Activated CD4-positive, alpha-beta T cell treated with anti-CD3 and anti-CD28 coated beads for 36 hours (primary cell): ENCODE measurements at places on chromosomes 5 and 9. TPM values are rescaled to one million over a fixed set of nuclear protein-coding genes. Genes with fewer than 3 reads are reported as not detected.

The CDC26 gene
- 44.2 TPM for total RNA-seq

The FBXW11 gene
- 39.5 TPM for total RNA-seq

The DOK3 gene
- 4.8 TPM for total RNA-seq

The MLANA gene
- total RNA-seq: not detected

DNA sequence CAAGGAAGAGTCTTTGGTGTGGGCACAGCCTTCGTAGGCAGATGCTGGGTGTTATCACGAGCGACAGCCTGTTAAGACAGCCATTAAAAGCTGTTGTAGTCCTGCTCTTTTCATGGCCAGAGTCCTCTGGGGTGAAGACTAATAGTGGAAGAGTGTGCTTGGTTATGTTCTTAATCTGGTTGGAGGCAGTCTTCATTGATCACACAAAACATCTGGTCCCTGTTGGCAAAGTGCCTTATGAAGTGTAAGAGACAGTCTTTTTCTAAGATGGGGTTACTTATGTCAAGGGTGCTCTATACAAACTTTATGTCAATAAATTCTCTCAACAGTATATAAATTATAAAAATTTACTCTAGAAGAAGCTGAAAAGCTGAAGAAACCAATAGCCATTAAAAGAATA is 280.4 kb downstream of the CAAP1 start:
- H3K27ac ChIP-seq: no peak overlapping the region
- H3K4me1 ChIP-seq: no peaks in the 10 kb centered on the region
- no peaks in the 10 kb centered on the region for H3K36me3 ChIP-seq

DNA sequence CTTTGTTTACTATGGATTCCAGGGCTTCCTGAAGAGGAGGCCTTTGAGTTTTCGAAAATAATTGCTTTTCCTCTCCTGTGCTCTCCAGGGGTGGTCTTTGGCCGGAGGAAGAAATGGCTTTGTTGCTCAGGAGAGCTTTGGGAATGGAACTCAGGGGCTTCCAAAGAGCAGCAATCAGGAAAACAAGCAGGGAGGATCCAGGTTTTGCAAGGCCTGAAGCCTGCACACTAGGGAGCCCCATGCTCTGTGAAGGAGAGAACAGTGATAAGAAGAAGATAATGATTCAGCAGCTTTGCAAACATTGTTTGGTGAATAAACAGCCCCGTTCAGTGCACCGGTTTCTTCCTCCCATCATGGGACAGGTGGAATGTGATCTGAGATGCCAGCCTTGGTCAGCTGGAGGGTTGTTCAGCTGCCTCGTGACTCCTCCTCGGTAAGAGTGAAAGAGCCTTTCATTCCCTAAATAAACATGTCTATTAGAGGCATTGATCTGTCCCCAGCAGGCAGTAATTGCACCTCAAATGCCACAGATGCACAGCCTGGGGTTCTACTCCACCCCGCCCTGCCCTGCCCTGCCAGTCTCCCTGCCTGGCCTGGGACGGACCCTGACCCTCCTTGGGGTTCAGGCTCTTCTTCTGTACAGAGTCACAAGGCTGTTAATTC is 11.5 kb upstream of the ALDH1B1 start:
- no peak for DNase-seq
- H3K27ac ChIP-seq: no peak overlapping the region
- H3K27me3 ChIP-seq: peaks cover 4% of the 10 kb centered on the region
- no peak overlapping the region for H3K4me3 ChIP-seq
- peaks cover 2% of the 10 kb centered on the region for H3K36me3 ChIP-seq
- no peaks in the 10 kb centered on the region for H3K4me1 ChIP-seq

GRCh38 chr5:36950586-36951457 is 74.3 kb downstream of the NIPBL start:
- no peaks in the 10 kb centered on the region for H3K36me3 ChIP-seq
- no peaks in the 10 kb centered on the region for H3K27me3 ChIP-seq
- H3K4me3 ChIP-seq: no peak overlapping the region
- no peak for DNase-seq

DNA sequence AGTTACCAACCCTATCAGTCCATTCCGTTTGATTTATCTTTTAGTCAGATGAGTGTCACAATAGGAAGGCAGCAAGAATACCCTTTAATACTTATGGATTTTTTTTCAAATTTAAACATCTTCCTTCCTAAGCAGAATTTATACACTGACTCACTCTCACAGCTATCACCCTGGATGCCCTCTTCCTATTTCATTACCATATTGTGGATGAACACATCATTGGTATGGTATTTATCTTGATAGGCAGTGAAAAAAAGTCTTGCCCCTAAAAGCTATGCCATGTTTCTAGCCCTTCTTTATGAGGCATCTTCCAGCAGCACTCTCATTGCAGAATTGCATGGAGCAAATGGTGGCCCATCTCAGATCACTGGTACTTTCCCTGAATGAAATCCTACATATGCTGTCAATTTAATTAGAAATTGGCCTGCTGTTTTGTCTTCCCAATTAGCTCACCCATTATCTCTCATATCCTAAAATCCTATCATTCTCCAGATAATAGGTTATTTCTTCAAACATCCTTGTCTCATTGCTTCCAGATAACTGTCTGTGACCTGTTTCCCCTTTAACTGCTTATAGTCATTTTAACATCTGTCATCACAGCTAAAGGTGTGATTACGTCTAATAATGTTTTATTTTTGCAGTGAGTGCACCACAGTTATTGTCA is 433.5 kb upstream of the POU5F2 start:
- no peaks in the 10 kb centered on the region for H3K4me1 ChIP-seq
- no peak for DNase-seq
- no peaks in the 10 kb centered on the region for H3K36me3 ChIP-seq

DNA sequence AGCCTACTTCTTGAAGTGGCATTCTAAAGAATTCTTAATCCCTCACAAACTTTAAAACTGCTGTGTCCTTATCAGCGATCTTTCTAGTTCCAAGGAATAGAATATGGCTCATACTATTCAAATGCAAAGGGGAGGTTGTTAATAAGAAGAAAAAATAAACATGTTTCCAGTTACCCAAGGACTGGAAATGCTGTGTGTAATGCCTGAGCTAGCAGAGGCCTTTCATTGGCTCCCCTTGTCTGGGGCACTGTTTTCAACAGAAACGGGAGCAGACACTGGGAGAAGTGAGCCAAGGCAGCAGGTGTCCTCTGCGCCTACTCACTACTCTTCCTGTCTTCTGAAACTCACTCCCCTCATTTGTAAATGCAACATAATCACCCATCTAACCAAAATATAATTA is 253.0 kb downstream of the MARCHF11 start:
- no peaks in the 10 kb centered on the region for H3K36me3 ChIP-seq
- no peaks in the 10 kb centered on the region for H3K4me1 ChIP-seq
- no peak overlapping the region for H3K27ac ChIP-seq
- no peaks in the 10 kb centered on the region for H3K27me3 ChIP-seq
- no peak overlapping the region for H3K4me3 ChIP-seq

- peaks cover 10% of the 10 kb centered on the region for H3K36me3 ChIP-seq
- no peak for DNase-seq
- H3K27ac ChIP-seq: peak overlapping the region; percentile 2
- no peaks in the 10 kb centered on the region for H3K27me3 ChIP-seq
- peaks cover 61% of the 10 kb centered on the region for H3K4me1 ChIP-seq
Measured at GRCh38 chr9:6764523-6764922, 6.8 kb downstream of the KDM4C start.

GRCh38 chr5:128528637-128529255 is 9.3 kb downstream of the FBN2 start:
- H3K36me3 ChIP-seq: no peaks in the 10 kb centered on the region
- no peak overlapping the region for H3K27ac ChIP-seq
- no peak overlapping the region for H3K4me3 ChIP-seq

DNA sequence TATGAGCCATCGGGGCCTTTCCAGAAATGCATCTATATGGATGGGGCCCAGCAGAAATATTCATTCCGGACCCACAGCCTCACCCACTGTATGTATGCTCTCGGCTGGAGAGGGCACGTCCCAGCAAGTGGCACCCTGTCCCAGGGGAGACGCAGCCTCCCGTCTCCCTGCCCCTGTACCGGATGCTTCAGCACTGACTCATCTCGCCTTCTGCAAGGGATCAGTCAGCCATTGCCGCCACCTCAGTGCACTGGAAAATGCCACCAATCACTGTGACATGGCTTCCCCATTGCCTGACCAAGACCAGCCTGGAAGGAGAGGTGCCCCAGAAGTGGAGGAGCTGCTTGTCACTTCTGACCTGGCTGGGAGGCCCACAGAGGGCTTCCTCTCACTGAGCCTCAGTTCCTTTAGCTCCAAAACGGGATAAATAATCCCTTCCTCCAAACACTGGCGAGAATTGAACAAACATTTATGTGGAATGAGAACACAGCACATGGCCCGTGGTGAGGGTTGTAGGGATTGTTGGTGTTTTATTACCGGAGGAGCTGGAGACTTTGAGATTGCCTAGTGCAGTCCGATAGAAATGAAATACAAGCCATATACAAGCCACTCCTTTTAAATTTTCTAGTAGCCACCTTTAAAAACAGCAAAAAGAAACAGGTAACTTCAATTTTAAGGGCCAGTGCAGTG is 43.9 kb upstream of the ORM1 start:
- no peak overlapping the region for H3K4me3 ChIP-seq
- no peak overlapping the region for H3K27ac ChIP-seq
- DNase-seq: peak; percentile 3
- H3K4me1 ChIP-seq: no peaks in the 10 kb centered on the region
- H3K27me3 ChIP-seq: no peaks in the 10 kb centered on the region
- no peaks in the 10 kb centered on the region for H3K36me3 ChIP-seq

DNA sequence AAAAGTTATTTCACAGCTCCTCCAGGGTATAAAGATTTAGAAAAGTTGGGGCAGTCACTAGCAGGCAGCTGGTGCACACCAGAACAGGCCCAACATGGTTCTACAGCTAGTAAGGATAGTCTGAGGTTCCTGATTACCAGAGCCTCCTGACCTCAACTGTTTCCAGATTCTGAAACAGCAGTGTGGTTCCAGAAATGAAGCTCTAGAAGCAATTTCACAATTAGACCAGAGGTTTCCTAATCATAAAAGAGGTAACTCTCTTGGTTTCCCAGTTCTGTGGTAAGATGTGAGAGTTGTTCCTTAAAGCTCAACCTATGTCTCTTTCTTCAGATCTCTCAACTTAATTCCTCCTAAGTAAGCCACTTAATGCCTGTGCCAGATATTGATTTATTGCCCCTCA is 11.9 kb downstream of the AGTPBP1 start:
- no peaks in the 10 kb centered on the region for H3K27me3 ChIP-seq
- H3K27ac ChIP-seq: no peak overlapping the region
- H3K36me3 ChIP-seq: peaks cover 18% of the 10 kb centered on the region
- DNase-seq: no peak
- H3K4me3 ChIP-seq: no peak overlapping the region

DNA sequence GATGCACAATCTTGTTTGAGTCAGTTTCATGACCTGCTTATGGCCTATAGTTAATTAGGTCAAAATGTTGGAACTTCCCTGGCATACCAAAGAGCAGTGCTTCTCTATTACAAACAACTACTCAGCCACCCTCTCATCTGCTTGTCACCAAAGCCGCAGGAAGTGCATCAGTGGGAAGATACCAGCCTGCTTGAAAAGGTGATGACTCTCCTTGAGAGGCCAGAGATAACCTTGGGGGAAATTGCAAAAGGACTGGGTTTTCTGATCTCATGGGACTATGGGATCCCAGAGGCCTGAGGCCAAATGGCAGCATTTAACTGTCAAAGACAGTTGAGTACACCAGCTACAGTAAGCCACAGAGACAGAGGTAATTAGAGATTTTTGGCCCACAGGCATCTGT is 69.9 kb downstream of the C9orf57 start:
- no peak overlapping the region for H3K27ac ChIP-seq
- no peak for DNase-seq
- H3K4me1 ChIP-seq: no peaks in the 10 kb centered on the region

- no peak overlapping the region for H3K4me3 ChIP-seq
- no peaks in the 10 kb centered on the region for H3K4me1 ChIP-seq
- H3K27me3 ChIP-seq: peaks cover 15% of the 10 kb centered on the region
Measured at GRCh38 chr5:103385722-103386121, 127.2 kb downstream of the MACIR start.
